Calu3 (cell line): ENCODE measurements at places on chromosomes 1 and 21. TPM values are rescaled to one million over a fixed set of nuclear protein-coding genes. Genes with fewer than 3 reads are reported as not detected.

DNA sequence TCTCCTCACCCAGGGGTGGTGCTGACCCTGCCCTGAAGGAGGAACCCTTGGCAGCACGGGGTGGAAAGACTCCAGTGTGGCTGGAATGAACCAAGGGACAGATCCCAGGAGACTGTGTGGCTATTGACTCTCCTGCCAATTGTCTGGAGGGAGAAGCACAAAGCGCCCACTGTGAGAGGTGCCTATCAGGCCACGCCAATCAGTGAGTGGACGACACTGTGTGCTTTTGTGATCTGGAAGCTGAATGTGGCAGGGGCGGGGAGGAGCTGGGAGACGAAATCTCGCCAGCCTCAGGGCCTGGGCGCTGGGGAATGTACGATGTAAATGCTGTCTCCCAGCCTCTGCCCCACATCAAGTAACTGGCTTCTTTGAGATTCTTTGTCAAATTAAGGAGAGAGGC lies 167.1 kb downstream of the ZBTB18 start:
- H3K27me3 ChIP-seq = no peaks in the 10 kb centered on the region
- H3K36me3 ChIP-seq = peaks cover 10% of the 10 kb centered on the region
- H3K4me3 ChIP-seq = no peak overlapping the region
- no peak overlapping the region for H3K27ac ChIP-seq

DNA sequence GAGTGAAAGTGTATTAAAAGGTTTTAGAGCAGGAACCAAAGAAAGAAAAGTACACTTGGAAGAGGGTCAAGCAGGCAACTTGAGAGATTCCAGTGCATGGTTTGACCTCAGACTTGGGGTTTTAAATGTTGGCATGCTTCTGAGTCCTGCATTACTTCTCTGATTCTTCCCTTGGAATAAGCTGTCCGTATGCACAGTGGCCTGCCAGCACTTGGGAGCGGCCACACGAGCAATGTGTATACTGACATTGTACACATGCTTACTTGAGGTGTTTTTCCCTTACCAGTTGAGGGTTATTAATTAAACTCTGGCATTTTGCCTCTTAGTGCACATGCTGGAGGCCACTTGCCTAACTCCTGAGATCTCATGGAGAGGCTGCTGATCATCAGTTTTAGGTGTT lies 786.6 kb upstream of the RGS18 start:
- no peak overlapping the region for H3K27ac ChIP-seq
- peaks cover 23% of the 10 kb centered on the region for H3K4me1 ChIP-seq
- peak; percentile 6 for DNase-seq

GRCh38 chr1:183195142-183195574 lies 9.1 kb downstream of the LAMC2 start:
- peaks cover 70% of the 10 kb centered on the region for H3K4me1 ChIP-seq
- H3K36me3 ChIP-seq = peaks cover 83% of the 10 kb centered on the region
- H3K27me3 ChIP-seq = no peaks in the 10 kb centered on the region
- peak; percentile 40 for DNase-seq

Gene FPGT
- 16.1 and 19.1 TPM in 2 replicates for total RNA-seq

DNA sequence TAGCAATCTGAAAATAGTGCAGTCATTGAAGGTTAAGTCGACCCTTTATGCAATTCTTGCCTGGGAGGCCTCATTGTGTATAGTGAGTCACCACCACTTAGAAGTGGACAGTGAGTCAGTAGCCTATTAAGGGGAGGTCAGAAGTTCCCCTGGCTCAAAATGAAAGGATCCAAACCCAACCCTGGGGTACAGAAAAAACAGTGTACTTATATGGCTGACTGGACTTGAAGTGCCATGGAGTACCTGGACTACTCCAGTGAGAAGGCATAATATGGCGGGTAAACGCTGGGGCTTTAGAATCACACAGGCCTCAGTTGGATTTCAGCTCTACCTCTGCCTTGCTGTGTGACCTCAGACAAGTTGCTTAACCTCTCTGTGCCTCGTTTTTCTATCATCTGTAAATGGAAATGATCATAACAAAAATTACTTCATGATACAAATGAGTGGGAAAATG lies 2.2 kb upstream of the BCL9 start:
- H3K27ac ChIP-seq = no peak overlapping the region
- no peaks in the 10 kb centered on the region for H3K36me3 ChIP-seq
- DNase-seq = peak; percentile 67
- peaks cover 33% of the 10 kb centered on the region for H3K4me1 ChIP-seq
- no peaks in the 10 kb centered on the region for H3K27me3 ChIP-seq

- no peaks in the 10 kb centered on the region for H3K27me3 ChIP-seq
- peaks cover 9% of the 10 kb centered on the region for H3K4me1 ChIP-seq
- DNase-seq = no peak
These were observed 3.8 kb downstream of the CNR2 start for GRCh38 chr1:23909412-23909811.

DNA sequence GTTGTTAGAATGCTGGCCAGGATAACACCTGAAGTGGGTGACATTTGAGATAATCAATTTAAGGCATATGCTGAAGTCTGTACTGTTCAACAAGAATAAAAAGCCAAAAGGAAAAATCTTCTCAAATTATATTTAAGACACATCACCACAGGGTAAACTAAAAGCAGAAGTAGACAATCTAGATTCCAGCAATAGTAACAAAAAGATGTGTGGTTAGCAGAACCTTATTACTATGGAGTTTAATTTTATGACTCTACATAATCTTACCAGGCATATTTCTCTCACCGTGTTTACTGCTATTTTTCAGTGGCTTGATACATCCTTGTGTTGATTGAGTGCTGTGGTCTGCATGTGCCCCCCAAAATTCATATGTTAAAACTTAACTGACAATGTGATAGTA lies 300.4 kb upstream of the ZP4 start:
- H3K4me3 ChIP-seq = no peak overlapping the region
- DNase-seq = no peak
- no peaks in the 10 kb centered on the region for H3K27me3 ChIP-seq
- H3K27ac ChIP-seq = no peak overlapping the region

Gene TMEM125
- 20.7 and 24.4 TPM in 2 replicates for total RNA-seq

DNA sequence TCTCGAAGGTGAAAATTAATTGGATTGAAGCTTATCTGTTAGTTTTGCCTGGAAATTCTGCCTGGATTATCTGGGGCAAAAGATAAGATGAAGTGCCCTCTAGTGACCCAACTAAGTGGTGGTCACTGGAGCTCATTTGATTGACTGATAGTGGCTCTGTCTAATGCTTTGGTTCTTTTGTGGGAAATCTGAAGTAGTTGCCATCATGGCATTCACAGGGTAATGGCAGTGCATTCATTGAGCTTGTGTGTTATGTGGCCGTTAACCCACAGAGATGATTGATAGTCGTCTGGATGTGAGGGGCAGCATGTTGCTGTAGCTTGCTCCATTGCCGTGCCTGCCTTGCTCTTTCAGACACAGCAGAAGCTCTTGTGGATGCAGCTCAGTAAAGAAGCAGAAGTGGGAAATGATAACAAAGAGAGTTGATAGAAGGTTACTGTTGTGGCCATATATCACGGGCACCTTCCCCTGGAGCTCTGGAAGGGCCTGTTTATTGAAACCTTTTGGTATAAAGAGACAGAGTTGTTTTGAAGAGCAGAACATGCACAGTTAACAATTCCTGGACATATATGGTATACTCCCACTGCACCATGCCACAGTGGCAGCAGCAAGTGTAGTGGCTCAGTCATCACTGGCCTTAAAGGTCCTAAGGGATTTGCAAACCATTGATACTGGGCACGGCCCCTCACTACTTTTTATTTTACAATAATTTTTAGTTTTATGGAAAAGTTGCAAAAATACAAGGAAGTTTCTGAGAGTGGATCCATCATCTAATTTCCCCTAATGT lies 42.0 kb downstream of the CXADR start:
- peaks cover 27% of the 10 kb centered on the region for H3K4me1 ChIP-seq
- no peaks in the 10 kb centered on the region for H3K27me3 ChIP-seq
- peaks cover 4% of the 10 kb centered on the region for H3K36me3 ChIP-seq
- no peak overlapping the region for H3K4me3 ChIP-seq
- H3K27ac ChIP-seq = no peak overlapping the region
- DNase-seq = no peak

- no peak for DNase-seq
- H3K4me3 ChIP-seq = no peak overlapping the region
- peaks cover 11% of the 10 kb centered on the region for H3K4me1 ChIP-seq
- no peak overlapping the region for H3K27ac ChIP-seq
These were observed 5.7 kb upstream of the TRAF5 start for GRCh38 chr1:211320980-211321379.

Gene LRRIQ3
- total RNA-seq = 0.52 and 0.66 TPM in 2 replicates

- H3K27ac ChIP-seq = no peak overlapping the region
- no peak overlapping the region for H3K4me3 ChIP-seq
- no peaks in the 10 kb centered on the region for H3K36me3 ChIP-seq
- no peaks in the 10 kb centered on the region for H3K27me3 ChIP-seq
These were observed 43.0 kb downstream of the LYST start for GRCh38 chr1:235823684-235824083.

Gene NBPF6
- total RNA-seq = not detected in 2 replicates

- no peaks in the 10 kb centered on the region for H3K36me3 ChIP-seq
- H3K4me1 ChIP-seq = peaks cover 4% of the 10 kb centered on the region
These were observed 17.5 kb upstream of the TFF3 start for GRCh38 chr21:42332557-42333317.

DNA sequence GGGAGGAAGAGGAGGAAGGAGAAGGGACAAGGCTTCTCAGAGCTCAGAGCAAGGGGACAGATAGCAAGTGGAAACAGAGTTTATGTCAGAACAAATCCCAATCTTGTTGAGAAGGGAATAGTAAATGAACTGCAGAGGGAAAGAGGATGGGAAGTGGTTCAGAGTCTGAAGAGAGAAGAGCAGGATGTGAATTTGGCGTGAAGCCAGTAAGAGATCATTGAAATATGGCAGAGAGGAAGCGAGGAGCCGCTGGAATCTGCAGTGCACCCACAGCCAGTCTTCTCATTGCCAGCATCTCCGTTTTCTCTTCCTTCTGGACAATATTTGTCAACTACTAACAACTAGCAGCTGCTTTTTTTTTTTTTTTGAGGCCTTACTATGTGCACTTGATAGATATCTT lies 19.1 kb downstream of the OLFML3 start:
- no peaks in the 10 kb centered on the region for H3K4me1 ChIP-seq
- peaks cover 32% of the 10 kb centered on the region for H3K27me3 ChIP-seq
- no peak overlapping the region for H3K4me3 ChIP-seq
- H3K36me3 ChIP-seq = no peaks in the 10 kb centered on the region
- no peak for DNase-seq

Gene CPTP
- 20.1 and 23.7 TPM in 2 replicates for total RNA-seq

Gene KLF17
- not detected in 2 replicates for total RNA-seq

DNA sequence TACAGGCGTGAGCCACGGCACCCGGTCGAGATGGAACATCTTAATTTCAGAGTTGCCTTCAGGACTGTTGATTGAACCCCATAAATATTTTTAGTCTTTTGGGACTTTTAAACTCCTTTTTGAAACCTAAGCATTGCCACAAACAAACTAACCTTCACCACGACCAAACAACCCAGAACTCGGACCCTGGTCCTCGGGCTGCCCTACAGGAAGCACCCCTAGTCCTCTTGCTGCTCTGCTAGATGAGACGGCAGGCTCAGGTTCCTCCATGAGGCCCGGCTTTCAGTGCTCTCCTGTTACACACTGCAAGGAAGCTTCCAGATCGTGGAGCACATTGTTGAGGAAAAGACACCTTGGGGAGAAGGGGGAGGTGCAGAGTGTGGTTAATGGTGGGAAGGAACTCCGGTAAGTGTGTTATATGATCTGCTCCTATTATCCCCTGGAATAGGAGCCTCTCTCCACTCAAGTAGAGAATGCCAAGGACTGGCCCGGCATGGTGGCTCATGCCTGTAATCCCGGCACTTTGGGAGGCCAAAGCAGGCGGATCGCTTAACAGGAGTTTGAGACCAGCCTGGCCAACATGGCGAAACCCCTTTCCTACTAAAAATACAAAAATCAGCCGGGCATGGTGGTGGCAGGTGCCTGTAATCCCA lies 5.7 kb downstream of the EPHX1 start:
- H3K4me3 ChIP-seq = no peak overlapping the region
- H3K36me3 ChIP-seq = peaks cover 5% of the 10 kb centered on the region
- no peak for DNase-seq
- H3K4me1 ChIP-seq = peaks cover 27% of the 10 kb centered on the region
- no peaks in the 10 kb centered on the region for H3K27me3 ChIP-seq

Gene CLEC20A
- not detected in 2 replicates for total RNA-seq

GRCh38 chr1:91383456-91383855 lies 21.2 kb downstream of the HFM1 start:
- no peaks in the 10 kb centered on the region for H3K27me3 ChIP-seq
- H3K27ac ChIP-seq = no peak overlapping the region
- H3K36me3 ChIP-seq = no peaks in the 10 kb centered on the region
- H3K4me3 ChIP-seq = no peak overlapping the region
